ENCODE measurements at places on chromosomes 5 and 9. TPM values are rescaled to one million over a fixed set of nuclear protein-coding genes. Genes with fewer than 3 reads are reported as not detected.

CEP72 gene
- total RNA-seq, result 13.2 TPM

PCDH12 gene
- 17.0 TPM for total RNA-seq

FAM163B gene
- not detected for total RNA-seq

DEPDC1B gene
- total RNA-seq, result 0.20 TPM

- DNase-seq, result no peak
Measured at GRCh38 chr5:35672995-35673394, 55.3 kb downstream of the SPEF2 start.

DNA sequence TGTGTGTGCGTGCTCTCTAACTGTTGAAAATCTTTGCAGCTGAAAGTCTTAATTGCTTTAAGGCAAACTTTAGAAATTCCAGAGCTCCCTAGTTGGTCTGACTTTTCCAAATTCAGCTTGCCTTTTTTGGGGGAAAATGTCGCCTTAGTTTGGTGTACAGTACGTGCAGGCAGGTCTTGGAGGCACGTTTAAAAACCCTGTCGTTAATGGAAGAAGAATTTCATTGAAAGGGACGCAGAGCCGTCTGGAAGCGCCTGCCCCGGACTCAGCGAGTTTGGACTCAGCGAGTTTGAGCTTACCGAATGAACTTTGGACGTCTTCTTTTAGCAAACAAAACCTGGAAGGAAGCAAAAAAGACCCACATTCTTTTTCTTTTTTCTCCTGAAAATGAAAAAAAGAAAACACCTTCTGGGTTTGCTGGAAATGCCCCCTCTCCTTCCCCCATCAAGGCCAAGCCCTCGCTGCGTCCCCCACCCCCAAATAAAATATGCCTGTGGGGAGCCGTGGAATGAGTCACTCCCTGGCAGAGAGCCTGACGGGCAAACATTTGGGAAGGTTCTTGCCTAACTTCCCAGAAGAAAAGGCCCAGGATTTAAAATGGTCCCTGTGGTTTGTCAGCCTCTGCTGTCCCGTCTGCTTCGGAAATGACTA, 1.5 kb downstream of the NEK6 start:
- peak; percentile 86 for DNase-seq

DNA sequence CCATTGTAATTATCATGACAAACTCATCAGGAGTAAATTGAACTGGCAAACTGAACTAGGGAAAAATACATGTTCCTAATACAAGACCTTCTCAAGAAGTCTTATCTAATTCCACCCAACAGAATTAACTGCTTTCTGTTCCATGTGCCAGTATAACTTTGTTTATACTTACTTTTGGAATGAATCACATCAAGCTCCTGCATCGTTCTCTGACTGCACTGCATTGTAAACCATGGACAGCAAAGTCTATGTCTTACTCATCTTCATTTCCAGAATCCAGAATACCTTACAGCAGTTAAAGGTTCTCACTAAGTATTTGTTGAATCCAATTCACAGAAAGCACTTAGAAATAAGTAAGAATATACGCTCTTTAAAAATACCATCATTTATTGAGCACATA, 102.8 kb downstream of the PLK2 start:
- DNase-seq, result no peak

- no peak for DNase-seq
Measured at GRCh38 chr5:45281081-45281480, 415.1 kb downstream of the HCN1 start.

GRCh38 chr9:130846487-130847305, 11.6 kb downstream of the ABL1 start:
- no peak for DNase-seq

DNA sequence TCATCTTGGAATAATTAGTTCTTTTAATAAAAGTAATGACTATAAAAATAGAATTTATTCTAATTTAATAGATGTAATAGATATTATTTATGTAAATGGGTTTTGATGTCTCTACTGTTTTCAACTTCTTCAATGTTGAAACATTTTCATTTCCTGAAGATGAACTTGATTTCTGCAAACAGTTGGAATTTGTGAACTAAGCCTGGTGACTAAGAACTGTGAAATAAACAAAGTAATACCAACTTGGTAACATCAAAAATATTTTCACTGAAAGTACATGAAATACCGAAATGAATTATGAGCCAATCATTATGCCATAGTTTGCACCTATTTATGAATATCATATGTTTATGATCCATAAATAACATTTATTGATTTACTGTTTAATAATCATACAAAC, 143.8 kb upstream of the FGF10 start:
- DNase-seq, result no peak

- no peak for DNase-seq
Measured at GRCh38 chr5:155250596-155250995, 237.0 kb downstream of the KIF4B start.

DNA sequence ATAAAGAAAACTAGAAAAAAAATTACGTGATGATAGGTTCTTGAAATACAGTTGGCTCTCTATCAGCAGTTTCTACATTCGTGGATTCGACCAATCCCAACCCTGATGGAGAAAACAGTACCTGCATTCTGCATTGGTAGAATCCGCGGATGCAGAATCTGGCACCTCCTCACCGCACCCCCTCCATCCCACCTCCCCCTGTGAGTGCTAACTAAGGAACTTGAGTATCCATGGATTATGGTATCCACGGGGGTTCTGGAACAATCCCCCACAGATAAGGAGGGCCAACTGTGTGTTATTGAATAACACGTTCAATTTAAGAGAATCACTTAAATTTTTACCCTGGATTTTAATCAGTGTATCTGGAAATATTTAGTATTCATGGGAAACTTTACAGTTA, 10.5 kb upstream of the PSIP1 start:
- no peak for DNase-seq
